ENCODE measurements at places on chromosomes 11 and 22.
A peak's percentile ranks its signal among the peaks of the same experiment; 100 is the strongest.

- no peak for DNase-seq
These were observed 37.4 kb upstream of the ST14 start for GRCh38 chr11:130122141-130122575.

DNA sequence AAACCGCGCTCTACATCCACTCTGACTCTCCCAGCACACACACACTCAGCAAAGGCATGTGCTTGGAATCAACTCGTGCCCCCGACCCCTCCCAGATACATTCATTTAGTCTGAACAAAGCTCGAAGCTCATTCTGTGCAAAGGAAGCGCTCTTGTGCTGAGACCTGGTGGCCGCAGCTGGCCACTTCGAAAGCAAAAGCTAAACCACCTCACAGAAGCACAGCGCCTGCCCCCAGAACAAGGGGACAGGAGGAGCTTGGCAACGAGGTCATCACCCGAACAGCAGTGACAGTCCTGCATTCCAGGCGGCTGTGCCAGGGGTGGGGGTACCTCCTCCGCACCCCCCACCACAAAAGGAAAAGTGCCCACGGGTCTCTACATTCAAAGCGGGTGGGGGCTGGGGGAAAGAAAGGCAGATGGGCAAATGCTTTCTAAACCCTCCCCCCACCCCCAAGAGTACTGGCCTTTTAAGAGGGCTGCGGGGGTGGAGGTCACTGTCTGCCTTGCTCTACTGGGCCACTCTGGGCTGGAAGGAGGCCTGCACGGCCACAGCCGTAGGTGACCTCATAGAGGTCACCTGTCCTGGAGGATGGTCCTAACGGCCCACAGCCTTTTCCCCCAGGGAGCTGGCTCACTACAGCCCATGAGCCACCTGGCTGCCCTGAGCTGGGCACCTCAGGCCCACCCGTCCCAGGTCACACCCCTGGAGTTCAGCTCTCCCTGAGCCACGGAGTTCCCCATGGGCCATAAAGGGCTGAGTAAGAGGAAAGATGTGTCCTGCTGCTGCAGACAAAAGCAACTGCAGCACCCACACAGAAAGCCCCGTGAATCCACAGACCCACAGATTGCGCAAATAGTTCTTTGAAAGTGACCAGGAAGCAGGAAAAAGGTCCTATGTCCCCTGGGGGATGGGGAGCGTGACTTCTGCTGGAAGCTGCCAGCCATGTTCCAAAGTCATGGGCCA lies 21.3 kb downstream of the CBX7 start:
- no peak for DNase-seq

DNA sequence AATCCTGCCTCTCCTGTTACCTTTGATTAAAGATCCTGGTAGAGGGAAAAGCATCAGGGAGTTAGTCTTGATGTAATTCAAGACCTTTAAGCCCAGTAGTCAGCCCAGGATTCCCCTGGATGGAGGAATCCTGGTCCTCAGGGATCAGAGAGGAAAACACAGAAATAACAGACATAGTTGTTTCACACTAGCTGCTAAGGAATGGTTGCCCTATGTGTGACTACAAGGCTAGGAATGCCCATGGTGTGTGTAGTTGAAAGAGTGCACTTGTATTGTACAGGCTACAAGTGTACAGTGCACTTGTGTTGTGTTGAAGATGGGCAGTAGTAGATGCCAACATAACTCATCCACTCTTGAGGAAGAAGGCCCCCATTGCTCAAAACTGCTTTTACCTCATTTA lies 226.8 kb downstream of the AASDHPPT start:
- peak; percentile 55 for DNase-seq

- DNase-seq, result no peak
These were observed 132.1 kb downstream of the OSBP2 start for GRCh38 chr22:30826670-30827355.

- DNase-seq, result peak; percentile 77
These were observed 128.2 kb downstream of the SGSM3 start for GRCh38 chr22:40498420-40499208.

DNA sequence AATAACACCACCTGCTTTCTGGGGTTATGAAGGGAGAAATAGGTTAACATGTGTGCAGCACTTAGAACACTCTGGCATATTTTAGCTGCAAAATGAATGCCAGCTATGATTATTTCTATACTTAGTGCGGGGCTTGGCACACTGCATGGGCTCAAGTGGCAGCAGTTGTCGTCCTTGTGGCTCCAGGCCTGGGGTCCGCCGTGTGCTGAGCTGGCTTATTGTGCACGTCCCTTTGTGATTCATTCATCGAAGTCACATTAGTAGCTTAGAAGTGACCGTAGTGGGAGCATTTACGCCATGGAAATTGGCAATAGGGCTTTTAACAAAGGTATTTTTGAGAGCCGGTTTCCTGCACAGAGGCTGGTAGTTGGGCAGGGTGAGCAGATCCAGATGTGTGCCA lies 4.2 kb downstream of the RASD2 start:
- DNase-seq, result no peak

DNA sequence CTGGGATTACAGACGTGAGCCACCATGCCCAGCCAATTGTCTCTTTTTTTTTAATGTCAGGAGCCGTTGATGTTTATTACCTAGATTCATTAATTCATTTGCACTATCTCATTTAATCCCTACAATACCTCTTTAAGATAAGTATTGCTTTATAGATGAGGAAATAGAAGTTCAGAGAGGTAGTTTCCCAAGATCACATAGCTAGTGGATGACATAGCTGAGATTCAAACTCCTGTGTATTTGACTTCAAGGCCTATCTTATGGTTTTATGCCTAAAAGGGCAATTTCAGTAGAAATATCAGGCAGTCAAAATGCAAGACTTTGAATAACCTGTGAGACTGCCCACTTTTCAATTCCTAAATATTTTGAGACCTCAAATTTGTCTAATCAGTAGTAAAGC lies 66.5 kb downstream of the PPME1 start:
- DNase-seq, result no peak

DNA sequence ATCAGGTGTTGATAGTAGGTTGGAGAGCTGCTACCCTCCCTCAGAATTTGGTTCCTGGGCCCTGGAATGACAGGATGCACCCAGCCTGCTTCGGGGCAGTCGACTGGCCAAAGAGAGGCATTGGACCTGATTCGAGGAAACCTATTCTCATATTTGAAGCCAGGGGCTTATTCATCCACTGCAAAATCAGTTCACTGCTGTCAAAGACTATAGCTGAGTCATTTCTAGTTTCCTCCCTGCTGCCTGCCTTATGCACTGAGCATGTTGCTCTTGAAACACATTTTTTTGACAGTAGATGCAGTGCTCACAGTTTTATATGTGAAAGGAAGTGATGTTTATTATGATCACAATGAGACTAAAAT lies 565.4 kb downstream of the ETS1 start:
- DNase-seq, result no peak

- DNase-seq, result no peak
These were observed 7.6 kb downstream of the AMOTL1 start for GRCh38 chr11:94775567-94776327.

- DNase-seq, result no peak
These were observed 18.4 kb upstream of the RAPSN start for GRCh38 chr11:47467357-47467756.

DNA sequence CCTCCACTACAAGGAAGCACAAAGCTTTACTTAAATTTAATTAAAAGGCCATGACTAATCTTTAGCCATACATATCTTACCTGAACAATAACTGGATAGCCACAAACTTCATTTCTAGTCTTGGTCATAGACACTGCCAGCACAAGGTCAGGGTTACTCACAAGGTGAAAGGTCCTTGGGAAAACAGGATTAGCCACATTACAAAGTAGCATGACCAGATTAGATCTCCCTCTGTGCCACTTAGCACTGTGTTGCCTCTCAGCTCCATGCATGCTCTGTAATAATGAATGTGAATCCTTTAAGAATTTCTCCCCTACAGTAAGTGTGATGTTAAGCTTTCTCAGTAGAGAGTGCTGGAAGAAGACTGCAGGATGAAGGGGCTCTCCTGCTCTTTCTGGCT lies 325.1 kb upstream of the MPPED2 start:
- DNase-seq, result no peak

- DNase-seq, result no peak
These were observed 313.0 kb downstream of the BRD1 start for GRCh38 chr22:49514641-49515040.

DNA sequence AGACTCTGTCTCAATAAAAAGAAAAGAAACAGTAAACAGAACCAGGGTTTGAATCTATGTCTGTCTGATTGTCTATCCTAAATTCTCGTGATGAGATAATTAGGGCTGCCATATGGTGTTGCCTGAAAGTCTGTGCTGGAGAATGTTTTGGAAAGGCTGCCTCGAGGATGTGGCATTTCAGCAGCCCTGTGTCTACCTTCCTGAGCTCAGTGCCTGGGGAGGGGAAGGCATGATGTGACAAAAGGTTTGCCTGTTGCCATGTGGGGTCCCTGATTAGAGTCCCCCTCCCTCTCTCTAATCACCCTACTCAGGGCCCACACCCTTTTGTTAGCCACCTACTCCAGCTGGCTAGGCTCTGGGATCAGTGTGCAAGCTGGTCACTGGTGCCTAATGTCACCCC lies 15.2 kb downstream of the CD82 start:
- DNase-seq, result no peak

GRCh38 chr22:26573026-26573662 lies 16.8 kb downstream of the TPST2 start:
- DNase-seq, result peak; percentile 47

DNA sequence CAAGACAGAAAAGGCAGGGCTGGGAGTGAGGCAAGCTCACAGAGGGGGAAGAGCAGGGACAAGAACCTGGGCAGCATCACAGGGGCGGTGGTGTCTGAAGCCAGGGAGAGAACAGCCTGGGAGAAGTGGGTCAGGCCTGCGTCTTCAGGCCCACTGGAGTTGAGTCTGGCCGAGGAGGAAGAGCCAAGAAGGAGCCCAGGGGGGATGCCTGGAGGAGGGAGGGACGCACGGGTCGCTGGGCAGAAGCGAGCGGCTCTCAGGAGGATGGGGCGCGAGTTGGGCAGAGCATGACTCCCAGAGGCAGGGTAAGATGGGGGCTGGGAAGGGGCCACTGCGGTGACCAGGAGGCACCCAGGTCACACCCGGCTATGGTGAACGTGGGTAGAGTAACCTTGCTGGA lies 18.5 kb downstream of the LRFN4 start:
- no peak for DNase-seq

DNA sequence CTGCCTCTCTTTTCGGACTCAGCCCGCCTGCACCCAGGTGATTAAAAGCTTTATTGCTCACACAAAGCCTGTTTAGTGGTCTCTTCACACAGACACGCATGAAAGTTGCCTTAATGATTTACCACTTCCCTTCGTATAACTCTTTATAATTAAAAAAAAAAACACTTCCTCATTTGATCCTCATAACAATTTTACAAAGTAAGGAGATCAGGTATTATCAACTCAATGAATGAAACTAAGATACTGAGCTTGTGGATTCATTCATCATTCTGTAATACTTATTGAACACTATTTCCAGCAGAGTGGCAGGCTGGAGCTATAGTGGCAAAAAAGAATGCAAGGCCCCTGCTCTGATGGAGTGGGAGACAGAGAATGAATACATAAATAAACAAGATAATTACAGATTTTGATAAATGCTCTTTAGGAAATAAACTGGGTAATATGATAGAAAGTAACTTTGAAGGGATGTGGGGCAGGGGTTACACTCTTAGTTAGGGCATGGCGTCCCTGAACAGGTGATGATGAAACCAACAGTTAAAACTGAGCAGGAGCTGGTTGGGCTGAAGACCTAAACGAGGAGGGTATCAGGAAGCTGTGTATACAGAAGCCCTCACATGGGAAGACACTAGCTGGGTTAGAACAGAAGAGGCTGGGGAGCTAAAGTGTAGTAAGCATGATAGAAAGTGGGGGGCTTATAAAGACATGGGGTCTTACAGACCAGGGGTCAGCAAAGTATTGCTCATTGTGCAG lies 5.4 kb upstream of the CRTAM start:
- no peak for DNase-seq

GRCh38 chr22:24117942-24118341 lies 63.3 kb upstream of the SUSD2 start:
- no peak for DNase-seq

DNA sequence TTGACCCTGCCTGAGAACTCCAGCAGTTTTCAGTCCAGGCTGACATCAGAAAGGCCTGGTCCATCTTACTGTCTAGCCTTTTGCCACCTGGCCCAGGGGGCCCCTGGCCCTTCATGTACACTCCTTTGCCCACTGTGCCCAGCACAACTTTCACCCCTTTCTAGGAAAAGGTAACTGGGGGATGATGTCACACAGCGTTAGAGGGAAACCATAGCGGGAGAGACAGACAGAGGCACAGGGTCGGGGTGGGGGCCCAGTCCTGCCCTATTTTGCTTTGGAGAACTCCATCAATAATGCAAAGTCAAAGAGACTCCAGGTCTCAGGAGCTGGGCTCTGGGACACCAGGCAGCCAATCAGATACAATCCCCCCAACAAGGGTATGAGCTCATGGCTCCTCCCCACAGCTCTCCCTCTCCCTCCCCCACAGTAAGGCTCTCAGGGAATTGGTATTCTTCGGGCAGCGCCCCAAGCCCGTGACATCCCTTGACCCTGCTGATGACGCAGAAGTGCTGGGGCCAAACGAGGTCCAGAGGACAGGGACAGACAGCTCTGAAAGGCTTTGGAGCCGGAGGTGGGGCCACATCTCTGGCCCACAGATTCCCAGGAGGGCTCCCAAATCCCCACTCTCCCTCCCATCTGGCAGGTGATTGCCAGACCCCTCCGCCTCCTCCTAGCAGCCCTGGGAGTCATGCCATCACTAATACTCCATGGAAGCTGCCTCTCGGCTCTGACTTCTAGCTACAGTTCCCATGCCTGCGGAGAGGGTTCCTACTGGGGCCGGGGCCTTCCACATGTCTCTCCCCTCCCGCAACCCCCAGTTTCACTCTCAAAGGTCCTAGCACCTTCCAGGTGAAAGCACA lies 5.9 kb downstream of the USP2 start:
- no peak for DNase-seq

DNA sequence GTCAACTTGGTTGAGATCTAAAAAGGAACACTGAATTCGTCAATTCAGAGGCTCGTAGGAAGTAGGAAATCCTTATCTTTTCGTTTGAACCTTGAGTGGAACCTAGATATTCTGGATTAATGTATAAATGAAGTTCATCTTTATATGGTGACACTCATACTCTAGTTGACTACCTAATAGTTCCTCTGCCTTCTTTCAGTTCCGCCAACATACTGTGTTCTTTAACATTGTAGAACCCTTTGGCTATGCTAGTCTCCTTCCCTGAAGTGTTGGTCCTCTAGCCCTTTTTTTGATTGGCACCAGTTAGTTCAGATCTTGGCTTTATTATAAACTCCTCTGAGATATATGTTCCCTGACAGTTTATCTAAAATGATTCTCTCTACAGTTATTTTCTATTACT lies 1.5 kb downstream of the ATM start:
- DNase-seq, result no peak

DNA sequence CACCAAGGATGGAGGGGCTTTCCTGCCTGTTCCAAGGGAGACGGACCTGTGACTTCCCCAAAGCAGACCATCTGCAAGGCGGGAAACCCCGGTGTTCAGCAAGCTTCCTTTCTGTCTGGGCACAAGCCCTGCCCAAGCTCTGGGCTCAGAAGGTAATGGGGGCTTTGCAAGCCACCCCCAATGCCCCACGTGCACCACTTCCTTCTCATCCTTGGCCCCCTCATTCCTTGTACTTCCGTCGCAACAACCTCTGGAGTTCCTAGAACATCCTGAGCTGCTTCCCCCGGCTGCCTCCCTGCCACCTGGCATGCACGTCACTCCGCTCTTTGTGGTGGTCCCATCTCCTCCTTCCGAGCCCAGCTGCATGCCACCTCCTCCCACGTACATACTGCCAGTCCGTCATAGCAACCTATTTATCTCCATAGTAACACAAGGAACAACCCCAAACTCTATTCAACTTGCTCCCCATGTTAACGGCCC lies 3.9 kb downstream of the MYEOV start:
- no peak for DNase-seq

- no peak for DNase-seq
These were observed 37.3 kb downstream of the PAMR1 start for GRCh38 chr11:35488117-35488516.

GRCh38 chr11:104073950-104074705 lies 37.7 kb downstream of the DDI1 start:
- DNase-seq, result no peak
